Activated naive CD8-positive, alpha-beta T cell treated with anti-CD3 and anti-CD28 coated beads for 36 hours (primary cell): ENCODE measurements at places on chromosomes 2 and 18.

GRCh38 chr18:55489034-55489986, 98.7 kb downstream of the TCF4 start:
- peak overlapping the region; percentile 46 for H3K4me3 ChIP-seq
- DNase-seq, result peak; percentile 50
- H3K36me3 ChIP-seq, result no peaks in the 10 kb centered on the region
- H3K4me1 ChIP-seq, result peaks cover 20% of the 10 kb centered on the region
- peak overlapping the region; percentile 87 for H3K27ac ChIP-seq

DNA sequence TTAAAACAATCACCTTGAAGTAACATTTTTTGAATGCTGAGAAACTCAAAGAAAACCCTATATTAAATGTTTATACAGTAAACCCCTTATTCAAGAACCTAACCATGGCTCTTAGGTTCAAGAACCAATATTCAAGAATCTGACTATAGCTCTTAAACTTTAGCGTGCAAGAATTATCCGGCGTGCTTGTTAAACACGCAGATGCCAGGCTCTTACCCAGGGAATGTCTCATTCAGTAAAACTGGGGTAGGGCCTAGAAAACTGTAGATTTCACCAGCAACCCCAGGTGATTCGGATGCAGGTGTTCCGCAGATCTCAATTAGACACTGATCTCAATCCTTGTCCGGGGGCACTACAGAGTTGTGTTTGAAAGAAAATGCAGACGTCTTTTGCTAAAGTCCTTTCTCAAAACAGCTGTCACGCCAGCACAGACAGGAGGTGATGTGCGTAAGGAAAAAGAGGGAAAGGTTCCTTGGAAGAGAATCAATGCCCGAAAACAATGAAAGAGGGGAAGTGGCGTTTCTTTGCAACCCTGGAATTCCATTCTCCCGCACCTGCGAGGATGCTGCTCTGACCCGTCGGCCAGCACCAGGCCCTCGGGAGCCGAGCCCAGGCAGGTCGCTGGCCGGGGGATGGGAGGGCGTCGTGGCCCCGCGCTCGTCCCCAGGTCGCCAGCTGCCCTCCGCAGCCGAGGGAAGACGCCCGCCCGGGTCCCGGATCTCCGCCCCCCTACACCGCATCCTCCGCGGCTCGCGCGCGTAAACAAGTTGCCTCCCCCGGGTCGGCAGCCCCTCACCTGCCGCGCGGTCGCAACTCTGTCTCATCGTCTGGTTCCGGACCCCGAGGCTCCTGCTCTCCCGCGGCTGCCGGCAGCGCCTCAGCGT, 851 bp downstream of the EIF2AK3 start:
- H3K36me3 ChIP-seq, result no peaks in the 10 kb centered on the region
- peak overlapping the region; percentile 92 for H3K4me3 ChIP-seq
- DNase-seq, result peak; percentile 61
- peak overlapping the region; percentile 87 for H3K27ac ChIP-seq

DNA sequence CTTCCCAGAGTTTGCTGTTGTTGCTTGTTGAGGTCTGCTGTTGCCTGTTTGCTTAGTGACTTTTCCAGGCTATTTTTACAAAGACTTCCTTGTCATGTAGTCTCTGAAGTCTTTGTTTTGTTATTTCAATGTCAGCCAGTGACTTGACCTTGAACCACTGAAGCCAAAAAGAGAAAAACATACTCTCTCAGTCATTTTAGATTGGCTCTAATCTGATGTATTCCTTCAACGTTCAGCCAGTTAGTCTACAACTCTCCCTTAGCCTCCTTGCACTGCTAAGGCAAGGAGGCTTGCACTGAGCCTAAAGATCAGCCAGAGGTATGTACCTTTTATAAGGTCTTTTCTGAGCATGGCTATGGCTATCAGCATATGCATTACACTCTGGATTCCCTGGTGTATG, 27.9 kb downstream of the KIAA1328 start:
- H3K36me3 ChIP-seq, result peaks cover 39% of the 10 kb centered on the region
- no peaks in the 10 kb centered on the region for H3K27me3 ChIP-seq
- H3K4me1 ChIP-seq, result peaks cover 1% of the 10 kb centered on the region
- DNase-seq, result no peak

DNA sequence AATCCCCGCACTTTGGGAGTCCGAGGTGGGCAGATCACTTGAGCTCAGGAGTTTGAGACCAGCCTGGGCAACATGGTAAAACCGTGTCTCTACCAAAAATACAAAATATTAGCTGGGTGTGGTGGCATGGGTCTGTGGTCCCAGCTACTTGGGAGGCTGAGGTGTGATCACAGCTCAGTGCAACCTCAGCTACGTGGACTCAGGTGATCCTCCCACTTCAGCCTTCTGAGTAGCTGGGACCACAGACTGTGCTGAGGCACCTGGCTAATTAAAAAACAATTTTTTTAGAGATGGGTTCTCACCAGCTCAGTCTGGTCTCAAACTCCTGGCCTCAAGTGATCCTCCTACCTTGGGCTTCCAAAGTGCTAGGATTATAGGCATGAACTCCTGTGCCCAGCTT, 23.4 kb downstream of the ANKRD12 start:
- DNase-seq, result no peak
- peaks cover 40% of the 10 kb centered on the region for H3K4me1 ChIP-seq
- H3K4me3 ChIP-seq, result no peak overlapping the region
- peaks cover 61% of the 10 kb centered on the region for H3K36me3 ChIP-seq
- no peaks in the 10 kb centered on the region for H3K27me3 ChIP-seq

GRCh38 chr18:23228102-23229061, 93.1 kb downstream of the CABLES1 start:
- H3K36me3 ChIP-seq, result peaks cover 41% of the 10 kb centered on the region
- no peaks in the 10 kb centered on the region for H3K27me3 ChIP-seq
- DNase-seq, result no peak
- H3K27ac ChIP-seq, result peak overlapping the region; percentile 89

GRCh38 chr2:98347298-98348065, 1.2 kb downstream of the CNGA3 start:
- H3K4me3 ChIP-seq, result no peak overlapping the region
- no peak overlapping the region for H3K27ac ChIP-seq
- no peak for DNase-seq
- H3K4me1 ChIP-seq, result peaks cover 6% of the 10 kb centered on the region
- H3K36me3 ChIP-seq, result peaks cover 2% of the 10 kb centered on the region
- peaks cover 75% of the 10 kb centered on the region for H3K27me3 ChIP-seq

GRCh38 chr18:63788447-63789096, 13.4 kb downstream of the SERPINB7 start:
- no peaks in the 10 kb centered on the region for H3K27me3 ChIP-seq
- peaks cover 5% of the 10 kb centered on the region for H3K4me1 ChIP-seq
- no peaks in the 10 kb centered on the region for H3K36me3 ChIP-seq
- H3K4me3 ChIP-seq, result no peak overlapping the region
- no peak overlapping the region for H3K27ac ChIP-seq

- peaks cover 5% of the 10 kb centered on the region for H3K4me1 ChIP-seq
- no peak for DNase-seq
- no peaks in the 10 kb centered on the region for H3K27me3 ChIP-seq
- no peak overlapping the region for H3K4me3 ChIP-seq
- peaks cover 80% of the 10 kb centered on the region for H3K36me3 ChIP-seq
Observed at GRCh38 chr18:79937103-79937860, 14.2 kb downstream of the SLC66A2 start.

GRCh38 chr18:74225193-74225840, 66.4 kb downstream of the CYB5A start:
- no peaks in the 10 kb centered on the region for H3K27me3 ChIP-seq

DNA sequence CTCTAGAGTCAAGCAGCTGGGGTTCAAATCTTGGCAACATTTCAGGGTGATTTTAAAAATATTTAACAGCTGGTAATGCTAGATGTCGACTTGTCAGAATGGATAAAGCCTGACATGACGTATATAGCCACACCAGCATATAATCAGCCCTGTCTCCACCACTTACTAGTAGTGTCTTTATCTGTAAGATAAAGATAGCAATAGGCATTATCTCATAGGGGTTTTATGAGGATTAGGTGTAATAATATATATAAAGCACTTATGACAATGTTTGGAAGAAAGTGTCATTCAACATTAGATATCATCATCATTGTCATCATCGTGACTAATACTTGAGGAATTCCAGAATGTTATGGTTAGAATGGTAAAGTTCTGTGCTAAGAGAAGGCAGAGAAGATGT, 369.0 kb upstream of the CWC22 start:
- no peak for DNase-seq
- no peak overlapping the region for H3K27ac ChIP-seq
- no peaks in the 10 kb centered on the region for H3K4me1 ChIP-seq
- no peaks in the 10 kb centered on the region for H3K36me3 ChIP-seq

GRCh38 chr18:24086082-24086481, 52.8 kb upstream of the CABYR start:
- H3K36me3 ChIP-seq, result peaks cover 29% of the 10 kb centered on the region
- H3K4me1 ChIP-seq, result peaks cover 22% of the 10 kb centered on the region
- no peak overlapping the region for H3K27ac ChIP-seq
- H3K27me3 ChIP-seq, result no peaks in the 10 kb centered on the region
- H3K4me3 ChIP-seq, result no peak overlapping the region
- no peak for DNase-seq

DNA sequence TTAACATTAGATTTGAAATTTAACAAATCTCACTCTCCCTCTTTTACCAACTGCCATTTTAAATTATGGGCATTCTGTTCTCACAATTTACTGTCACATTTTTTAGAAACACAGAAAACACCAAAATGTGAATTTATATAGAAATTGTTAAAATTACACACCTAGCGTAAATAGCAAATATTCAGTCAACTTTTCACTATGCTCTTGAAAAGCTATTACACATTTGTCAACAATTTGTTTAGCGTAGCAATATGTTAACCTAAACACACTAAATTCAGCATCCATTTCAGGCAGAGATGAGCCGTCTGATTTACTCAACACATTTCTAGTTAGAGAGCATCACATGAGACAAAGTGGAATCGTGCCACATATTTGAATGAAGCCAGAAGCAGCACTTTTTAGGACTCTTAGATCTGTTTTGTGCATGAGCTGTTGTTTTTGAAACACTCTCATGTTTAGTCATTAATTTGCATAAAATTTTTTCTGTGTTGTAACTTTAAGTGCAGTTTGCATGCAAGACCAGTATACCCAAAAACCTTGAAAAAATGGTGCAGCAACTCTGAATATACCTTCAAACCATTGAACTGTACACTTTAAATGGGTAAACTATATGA, 8.2 kb downstream of the TTC32 start:
- peaks cover 54% of the 10 kb centered on the region for H3K4me1 ChIP-seq
- H3K27me3 ChIP-seq, result no peaks in the 10 kb centered on the region
- H3K27ac ChIP-seq, result no peak overlapping the region
- H3K4me3 ChIP-seq, result no peak overlapping the region

- H3K27ac ChIP-seq, result no peak overlapping the region
- no peak overlapping the region for H3K4me3 ChIP-seq
- H3K27me3 ChIP-seq, result no peaks in the 10 kb centered on the region
- no peaks in the 10 kb centered on the region for H3K36me3 ChIP-seq
- peak; percentile 15 for DNase-seq
Observed at GRCh38 chr2:160694631-160695030, 201.0 kb upstream of the RBMS1 start.

DNA sequence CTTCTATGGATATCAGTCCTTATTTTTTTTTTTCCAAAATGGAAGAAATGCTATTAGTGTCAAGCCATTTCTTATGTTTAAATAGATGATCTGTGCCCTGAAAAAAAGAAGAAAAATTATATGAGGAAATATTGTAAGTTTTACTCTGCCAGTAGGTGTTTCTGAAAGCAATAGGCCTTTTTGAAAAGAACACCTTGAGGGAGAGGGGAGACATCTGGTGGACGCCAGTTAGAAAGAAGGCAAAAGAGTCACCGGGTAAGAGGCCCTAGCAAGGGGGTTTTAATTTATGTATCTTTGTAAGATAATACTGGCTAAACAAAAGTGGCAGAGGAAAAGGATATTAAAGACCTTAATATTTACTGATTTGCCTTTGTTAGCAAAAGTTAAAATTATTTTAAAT, 56.1 kb downstream of the DYNAP start:
- no peak for DNase-seq
- peaks cover 16% of the 10 kb centered on the region for H3K27me3 ChIP-seq
- no peaks in the 10 kb centered on the region for H3K4me1 ChIP-seq

DNA sequence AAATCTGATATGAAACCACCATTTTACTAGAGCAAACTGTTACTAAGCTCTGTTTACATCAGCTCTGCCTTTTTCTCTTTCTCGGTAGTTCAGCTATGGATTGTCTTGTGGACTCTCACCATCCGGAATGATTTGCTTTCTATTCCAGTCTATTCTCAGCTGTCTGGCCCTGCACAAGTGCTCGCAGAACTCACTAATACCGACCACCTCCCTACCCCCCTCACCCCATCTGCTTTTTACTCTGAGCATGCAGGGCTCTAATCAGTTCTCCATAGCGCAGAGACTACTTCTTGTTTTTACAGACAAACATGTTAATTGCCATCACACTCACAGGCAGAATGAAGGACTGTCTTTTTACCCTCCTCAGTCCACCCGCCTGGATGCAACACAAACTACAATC, 180.7 kb upstream of the POU3F3 start:
- H3K4me3 ChIP-seq, result no peak overlapping the region
- H3K4me1 ChIP-seq, result no peaks in the 10 kb centered on the region
- no peaks in the 10 kb centered on the region for H3K27me3 ChIP-seq
- no peak for DNase-seq
- no peak overlapping the region for H3K27ac ChIP-seq
- no peaks in the 10 kb centered on the region for H3K36me3 ChIP-seq

DNA sequence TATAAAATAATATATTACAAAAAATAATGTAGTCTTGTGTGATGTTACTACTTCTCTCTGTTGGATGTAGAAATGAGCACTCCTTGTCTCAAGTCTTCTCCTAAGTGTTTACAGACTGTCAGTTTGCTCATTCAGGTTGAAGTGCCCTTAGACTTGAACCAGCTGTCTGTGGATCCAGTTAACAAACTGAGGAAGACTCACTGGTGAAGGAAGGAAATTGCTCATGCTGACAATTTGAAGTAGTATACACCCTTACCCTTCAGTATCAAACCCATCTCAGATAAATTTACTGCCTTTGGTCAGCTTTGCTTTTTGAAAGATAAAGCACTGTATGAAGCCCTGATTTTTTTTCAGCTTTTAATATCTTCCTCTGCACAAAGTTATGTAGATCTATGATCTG, 854.2 kb upstream of the ZEB2 start:
- no peak overlapping the region for H3K4me3 ChIP-seq
- H3K27ac ChIP-seq, result no peak overlapping the region
- H3K4me1 ChIP-seq, result no peaks in the 10 kb centered on the region
- H3K27me3 ChIP-seq, result no peaks in the 10 kb centered on the region
- H3K36me3 ChIP-seq, result no peaks in the 10 kb centered on the region

DNA sequence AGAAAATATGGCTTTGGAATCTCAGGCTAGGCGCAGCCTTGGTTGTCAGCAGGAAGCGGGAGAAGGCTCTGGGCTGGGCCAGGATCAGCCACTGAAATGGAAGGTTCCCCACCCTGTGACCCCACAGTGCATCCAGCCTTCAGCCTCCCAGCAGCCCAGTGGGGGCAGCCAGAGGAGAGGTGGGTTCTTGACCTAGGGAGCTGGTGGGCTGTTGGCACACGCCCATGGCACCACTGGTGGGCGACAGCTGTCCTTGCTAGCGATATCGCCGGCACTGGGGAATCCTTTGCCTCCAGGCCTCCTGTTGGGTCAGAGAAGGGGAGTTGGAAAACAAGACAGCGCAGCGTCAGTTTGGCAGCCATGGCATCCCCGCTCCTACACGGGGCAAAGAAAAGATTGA, 92.4 kb downstream of the KLHL29 start:
- no peaks in the 10 kb centered on the region for H3K36me3 ChIP-seq
- peaks cover 17% of the 10 kb centered on the region for H3K27me3 ChIP-seq
- H3K4me1 ChIP-seq, result no peaks in the 10 kb centered on the region
- DNase-seq, result no peak
- no peak overlapping the region for H3K4me3 ChIP-seq
